ENCODE measurements at places on chromosomes 2 and 18. TPM values are rescaled to one million over a fixed set of nuclear protein-coding genes. Genes with fewer than 3 reads are reported as not detected.

Gene RGPD3
- total RNA-seq: 0.85 TPM

Gene SLC38A11
- 0.28 TPM for total RNA-seq

Gene RBKS
- 2.3 TPM for total RNA-seq

Gene RETSAT
- total RNA-seq: 86.0 TPM

Gene CDH7
- not detected for total RNA-seq

Gene CCDC68
- 5.9 TPM for total RNA-seq

All from regular cardiac myocyte (primary cell).